ENCODE measurements at places on chromosomes 12 and 14.
A peak's percentile ranks its signal among the peaks of the same experiment; 100 is the strongest.

- no peak for DNase-seq
These were observed 26.7 kb downstream of the C14orf132 start for GRCh38 chr14:96065661-96066459.

DNA sequence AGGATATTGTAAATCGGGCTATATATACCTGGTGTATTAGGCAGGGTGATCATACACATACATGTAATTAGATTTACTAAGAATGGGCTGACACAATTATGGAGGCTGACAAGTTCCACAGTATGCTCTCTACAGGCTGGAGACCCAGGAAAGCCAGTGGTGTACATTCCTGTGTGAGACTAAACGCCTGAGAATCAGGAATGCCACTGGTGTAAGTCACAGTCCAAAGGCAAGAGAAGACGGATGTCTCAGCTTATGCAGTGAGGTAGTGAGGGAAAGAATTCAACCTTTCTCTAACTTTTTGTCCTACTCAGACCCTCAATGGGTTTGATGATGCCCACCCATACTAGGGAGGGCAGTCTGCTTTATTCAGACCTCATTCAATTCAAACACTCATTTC, 57.1 kb downstream of the METTL25 start:
- peak; percentile 49 for DNase-seq

- DNase-seq, result no peak
These were observed 80.6 kb downstream of the PRICKLE1 start for GRCh38 chr12:42508913-42509460.

DNA sequence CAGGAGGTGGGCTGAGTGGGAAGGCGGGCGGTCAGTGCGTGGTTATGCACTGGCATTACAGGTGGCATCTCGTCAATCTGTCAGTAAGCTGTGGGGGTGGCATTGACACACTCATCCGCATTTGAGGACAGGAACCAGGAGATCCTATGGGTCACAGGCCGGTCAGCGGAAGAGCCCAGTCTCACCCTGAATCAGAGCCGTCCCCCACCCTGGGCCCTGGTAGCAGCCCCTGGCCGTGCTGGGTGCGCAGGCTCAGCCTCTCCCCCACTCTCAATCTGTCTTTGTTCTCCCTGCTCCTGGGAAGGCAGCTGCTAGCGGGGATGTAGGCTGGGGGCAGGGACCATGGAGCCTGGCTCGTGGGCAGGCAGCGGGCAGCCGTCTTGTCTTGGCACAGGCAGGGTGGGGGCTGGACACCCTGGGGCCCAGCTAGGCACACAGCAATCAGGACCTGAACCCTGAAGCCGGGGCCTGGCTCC, 5.1 kb downstream of the INF2 start:
- DNase-seq, result no peak

DNA sequence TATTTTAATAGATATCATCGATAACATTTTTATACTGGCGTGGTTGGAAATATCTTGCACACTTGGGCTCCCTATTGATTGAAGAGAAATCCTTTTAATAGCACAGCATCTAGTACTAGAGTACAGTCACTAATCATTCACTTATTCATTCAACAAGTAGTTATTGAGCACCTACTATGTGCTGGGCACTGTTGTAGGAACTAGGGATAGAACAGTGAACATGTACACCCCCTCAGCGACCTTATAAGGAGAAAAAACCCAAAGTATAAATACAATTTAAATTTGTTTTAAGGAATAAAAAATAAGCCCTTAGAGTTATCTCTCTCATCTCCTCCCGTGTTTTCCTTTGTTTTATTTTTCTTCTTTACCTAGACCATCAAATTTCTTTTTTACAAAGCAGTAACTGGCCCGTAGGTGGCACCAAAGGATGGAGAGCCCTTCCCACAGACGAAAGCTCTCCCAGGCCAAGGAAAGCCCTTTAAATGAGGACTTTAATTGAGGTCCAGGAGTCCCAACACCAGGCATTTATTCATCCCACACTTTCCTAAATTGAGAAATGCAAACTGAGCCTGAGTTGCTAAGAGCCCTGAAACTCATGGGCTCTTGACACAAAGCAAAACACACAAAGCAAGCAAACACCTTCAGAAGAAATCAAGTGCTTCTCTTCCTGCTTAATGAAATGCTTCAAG, 29.0 kb downstream of the PEBP1 start:
- DNase-seq, result peak; percentile 31

- DNase-seq, result peak; percentile 7
These were observed 385.4 kb upstream of the TMEM132C start for GRCh38 chr12:127881371-127882140.

DNA sequence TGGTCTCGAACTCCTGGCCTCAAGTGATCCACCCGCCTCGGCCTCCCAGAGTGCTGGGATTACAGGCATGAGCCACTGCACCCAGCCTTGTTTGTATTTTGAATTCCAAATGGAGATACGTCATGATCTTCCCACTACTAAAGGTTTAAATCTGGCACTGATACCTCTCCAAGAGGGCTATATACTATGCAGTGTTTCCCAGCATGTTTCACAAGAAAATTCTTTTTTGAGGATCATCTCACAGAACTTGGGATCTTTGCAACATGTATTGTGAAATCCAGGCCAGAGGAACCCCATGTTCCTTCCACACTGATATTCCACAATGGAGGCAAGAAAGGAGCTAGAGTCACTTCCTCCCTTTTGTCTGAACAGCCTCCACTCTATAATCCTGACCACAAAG, 112.7 kb downstream of the NT5DC3 start:
- peak; percentile 14 for DNase-seq

DNA sequence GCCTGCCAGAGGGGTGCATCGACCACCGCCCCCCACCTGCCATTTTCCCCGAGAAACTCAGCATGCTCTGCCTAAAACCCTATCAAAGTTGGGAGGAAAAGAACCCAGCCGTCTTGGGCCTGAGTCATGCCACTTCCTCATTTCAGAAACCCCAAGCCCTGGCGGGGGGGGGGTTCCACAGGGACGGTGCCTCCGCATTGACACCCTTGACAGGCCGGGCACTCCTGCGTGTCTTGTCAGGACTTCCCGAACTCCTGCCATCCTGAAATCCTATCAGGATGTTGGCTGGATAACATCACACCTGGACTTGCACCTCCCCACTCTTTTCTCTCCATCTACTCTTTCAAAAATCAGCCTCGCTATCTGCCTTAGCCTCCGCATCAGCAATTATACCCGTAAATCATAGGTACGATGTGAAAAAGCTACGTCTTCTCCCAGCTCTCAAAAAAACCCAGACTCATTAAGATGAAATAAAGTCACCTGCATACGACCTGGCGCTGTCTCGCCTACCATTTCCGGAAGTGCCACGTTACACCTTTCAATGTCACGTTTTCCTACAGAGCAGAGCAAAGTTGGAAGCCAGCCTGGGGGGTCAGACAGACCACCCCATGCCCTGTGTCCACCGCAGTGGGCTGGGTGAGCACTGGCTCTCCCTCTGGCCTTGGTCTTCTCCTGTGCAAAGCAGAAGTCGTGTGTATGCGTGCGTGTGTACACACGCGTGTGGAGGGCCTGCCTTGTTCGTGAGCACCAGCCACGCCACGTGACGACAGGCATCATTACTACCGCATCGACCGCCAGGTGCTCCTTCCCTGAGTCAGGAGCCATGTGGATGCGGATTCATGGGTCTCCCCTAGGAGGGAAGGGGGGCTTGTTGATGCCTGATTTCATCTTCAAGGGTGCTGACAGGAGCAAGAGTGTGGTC, 96.7 kb downstream of the RFLNA start:
- peak; percentile 78 for DNase-seq

DNA sequence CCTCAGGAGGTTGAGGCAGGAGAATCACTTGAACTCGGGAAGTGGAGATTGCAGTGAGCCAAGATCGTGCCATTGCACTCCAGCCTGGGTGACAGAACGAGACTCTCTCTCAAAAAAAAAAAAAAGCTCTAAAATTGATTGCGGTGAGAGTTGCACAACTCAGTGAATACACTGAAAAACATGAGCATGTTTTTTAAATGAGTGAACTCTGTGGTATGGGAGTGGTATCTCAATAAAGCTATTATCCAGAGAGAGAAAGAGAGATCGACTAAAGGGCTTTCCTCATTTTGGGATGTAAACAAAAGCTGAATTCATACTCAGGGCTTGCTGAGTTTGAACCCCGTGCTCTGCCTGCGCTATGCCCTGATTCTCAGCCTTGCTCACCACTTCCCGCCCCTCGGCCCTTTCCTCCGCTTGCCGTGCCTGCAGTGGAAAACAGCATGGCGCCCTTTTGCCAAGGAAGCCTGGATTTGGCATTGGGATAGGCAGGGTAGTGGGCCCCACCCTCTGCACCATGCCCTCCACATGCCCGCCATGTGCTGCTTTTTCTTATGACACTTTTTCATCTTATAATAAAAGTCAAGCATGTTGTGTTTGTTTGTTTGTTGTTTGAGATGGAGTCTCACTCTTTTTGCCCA, 102.5 kb downstream of the LGMN start:
- DNase-seq, result peak; percentile 85

GRCh38 chr12:56677680-56678079, 10.4 kb downstream of the PTGES3 start:
- no peak for DNase-seq

DNA sequence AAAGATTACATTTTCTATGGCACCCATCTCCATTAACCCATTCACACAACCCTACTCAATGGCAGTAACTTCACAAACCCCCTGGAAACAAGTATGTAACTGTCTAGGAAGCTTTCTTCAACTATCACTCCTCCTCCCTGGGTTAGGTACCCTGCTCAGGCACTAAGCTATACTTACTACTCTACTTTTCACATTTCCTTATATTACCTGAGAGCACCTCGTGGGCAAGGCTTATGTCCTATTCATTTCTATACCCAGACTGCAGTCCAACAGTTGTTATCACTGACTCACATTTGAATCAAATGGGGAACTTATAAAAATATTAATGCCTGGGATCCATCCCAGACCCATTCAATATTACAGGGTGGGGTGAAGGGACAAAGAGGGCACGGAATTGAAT, 4.6 kb downstream of the PAWR start:
- no peak for DNase-seq

DNA sequence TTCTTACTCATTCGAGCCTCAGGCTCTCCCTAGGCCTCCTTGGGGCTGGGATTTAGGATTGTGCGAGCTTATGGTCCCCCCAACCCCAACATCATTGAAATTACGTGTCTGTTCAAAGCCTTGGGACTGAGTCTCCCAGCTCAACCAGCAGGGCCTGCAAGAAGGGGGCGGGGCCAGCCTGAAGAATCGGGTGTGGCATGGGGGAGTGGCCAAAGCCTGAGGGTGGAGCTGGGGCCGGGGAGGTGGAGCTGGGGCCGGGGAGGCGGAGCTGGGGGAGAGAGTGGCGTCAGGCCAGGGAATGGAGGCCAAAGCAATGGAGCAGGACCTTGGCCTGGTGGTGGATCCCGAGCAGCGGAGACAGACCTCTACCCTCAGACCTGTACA, 24.3 kb upstream of the HSPB8 start:
- DNase-seq, result no peak

- no peak for DNase-seq
These were observed 26.2 kb downstream of the SLC4A8 start for GRCh38 chr12:51450806-51451205.

DNA sequence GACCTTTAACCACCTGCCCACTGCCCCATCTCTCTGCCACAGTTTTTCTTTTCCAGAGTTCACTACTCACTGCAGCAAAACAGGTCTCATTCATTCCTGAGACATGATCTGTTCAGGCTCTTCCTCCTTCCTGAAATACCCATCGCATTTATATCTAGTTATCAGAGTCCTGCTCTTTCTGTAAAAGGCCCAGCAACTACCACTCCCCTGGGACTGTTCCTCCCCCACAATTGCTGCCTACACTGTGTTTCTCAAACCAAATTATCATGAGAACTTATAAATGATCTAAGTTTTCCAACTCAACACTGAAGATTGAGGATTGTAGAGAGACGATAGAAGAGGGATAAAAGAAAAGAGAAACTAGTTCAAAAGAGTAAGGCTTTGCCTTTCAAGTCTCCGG, 40.8 kb upstream of the EPS8 start:
- peak; percentile 86 for DNase-seq

- DNase-seq, result no peak
These were observed 141.3 kb downstream of the CACNA1C start for GRCh38 chr12:2194060-2194459.

- DNase-seq, result peak; percentile 23
These were observed at the start of gene LRRC43 for GRCh38 chr12:122182887-122183587. LRRC43 (plus strand) TSS chr12:122183123; CDS start chr12:122183145, 22 bp downstream.

DNA sequence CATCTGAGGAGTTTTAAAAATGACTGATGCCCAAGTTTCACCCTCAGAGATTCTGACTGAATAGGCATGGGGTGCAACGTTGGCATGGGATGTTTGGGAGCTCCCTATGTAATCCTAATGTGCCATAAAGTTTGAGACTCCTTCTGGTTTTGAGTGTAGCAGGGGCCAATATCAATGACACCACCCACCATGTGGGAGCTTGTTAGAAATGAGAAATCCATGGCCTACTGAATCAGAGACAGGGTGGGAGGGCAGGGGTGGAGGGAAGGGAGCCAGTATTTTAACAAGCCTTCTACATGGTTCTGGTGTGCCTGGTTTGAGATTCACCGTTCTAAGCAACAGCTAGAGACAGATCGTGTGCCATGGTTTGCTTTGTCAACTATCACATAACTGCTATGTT, 46.1 kb downstream of the VCPKMT start:
- no peak for DNase-seq

GRCh38 chr12:89384050-89384758, 31.9 kb upstream of the DUSP6 start:
- DNase-seq, result peak; percentile 57

- peak; percentile 54 for DNase-seq
These were observed 41.3 kb upstream of the EIF5 start for GRCh38 chr14:103292426-103293374.
